ENCODE measurements at places on chromosomes 7 and 10.
A peak's percentile ranks its signal among the peaks of the same experiment; 100 is the strongest.

GRCh38 chr7:148304456-148304855 lies 286.1 kb upstream of the C7orf33 start:
- DNase-seq = no peak

DNA sequence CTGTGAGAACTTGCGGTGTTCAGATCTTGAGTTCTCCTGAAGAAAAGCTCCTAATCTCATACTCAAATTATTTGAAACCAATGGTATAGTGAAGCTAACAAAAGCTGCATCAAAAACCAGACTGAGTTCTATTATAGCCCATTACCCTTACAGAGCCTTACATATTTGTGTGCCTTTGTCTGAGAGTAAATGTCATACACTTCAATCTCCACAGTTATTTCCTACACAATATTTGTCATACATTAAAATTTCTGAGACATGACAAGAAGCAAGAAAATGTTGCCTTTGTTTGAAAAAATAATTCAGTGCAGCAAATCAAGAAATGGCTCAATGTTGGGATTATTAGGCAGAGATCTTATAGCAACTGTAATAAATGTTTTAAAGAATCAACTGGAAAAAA lies 776.1 kb upstream of the MBL2 start:
- no peak for DNase-seq

GRCh38 chr10:69634759-69635425 lies 4.8 kb downstream of the FAM241B start:
- DNase-seq = no peak

DNA sequence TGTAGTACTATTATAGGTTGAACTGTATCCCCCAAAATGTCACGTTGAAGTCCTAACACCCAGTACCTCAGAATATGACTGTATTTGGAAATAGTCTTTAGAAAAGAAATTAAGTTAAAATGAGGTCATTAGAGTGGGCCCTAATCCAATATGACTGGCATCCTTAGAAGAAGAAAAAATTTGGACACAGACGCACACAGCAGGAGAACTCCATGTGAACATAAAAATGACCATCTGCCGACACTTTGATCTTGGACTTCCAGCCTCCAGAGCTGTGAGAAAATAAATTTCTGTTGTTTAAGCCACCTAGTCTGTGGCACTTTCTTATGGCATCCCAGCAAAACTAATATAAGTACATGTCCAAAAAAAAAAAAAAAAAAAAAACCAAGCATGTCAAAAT lies 225.8 kb downstream of the PARD3 start:
- DNase-seq = no peak

DNA sequence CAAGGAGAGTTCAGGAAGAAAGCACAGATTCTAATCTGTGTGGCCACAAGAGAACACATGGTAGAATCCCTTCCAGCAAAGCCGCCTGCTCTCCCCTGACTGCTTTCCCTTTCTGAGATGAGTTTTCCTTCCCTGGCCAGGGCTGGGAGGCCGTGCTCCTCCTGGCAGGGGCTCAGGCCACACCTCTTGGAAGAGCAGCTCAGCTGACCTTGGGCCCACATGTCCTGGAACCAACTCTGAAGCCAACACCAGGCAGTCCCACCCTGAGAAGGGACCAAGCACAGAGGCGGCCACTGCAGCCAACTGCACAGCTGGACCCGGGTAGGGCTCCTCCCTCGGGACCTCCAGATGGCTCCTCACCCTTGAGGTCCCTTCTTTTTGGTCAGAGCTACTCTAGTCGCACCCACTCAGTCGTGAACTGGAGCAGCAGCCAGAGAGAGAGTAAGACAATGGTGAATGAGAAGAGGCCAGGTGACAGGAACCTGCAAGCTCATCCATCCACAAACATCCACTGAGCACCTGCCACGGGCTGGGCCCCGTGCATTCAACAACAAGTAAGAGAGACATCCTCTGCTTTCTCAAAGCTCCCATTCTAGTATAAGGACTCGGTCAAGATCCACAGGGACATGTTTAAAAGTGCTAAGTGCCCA lies 40.3 kb downstream of the FAM53B start:
- peak; percentile 83 for DNase-seq

GRCh38 chr10:97046456-97047082 lies 139.2 kb downstream of the SLIT1 start:
- no peak for DNase-seq

All from body of pancreas (tissue), 4 donors.